ENCODE measurements at places on chromosomes 3 and 15.

- DNase-seq: no peak
These were observed 92.2 kb downstream of the CMSS1 start for GRCh38 chr3:99909714-99910495.

DNA sequence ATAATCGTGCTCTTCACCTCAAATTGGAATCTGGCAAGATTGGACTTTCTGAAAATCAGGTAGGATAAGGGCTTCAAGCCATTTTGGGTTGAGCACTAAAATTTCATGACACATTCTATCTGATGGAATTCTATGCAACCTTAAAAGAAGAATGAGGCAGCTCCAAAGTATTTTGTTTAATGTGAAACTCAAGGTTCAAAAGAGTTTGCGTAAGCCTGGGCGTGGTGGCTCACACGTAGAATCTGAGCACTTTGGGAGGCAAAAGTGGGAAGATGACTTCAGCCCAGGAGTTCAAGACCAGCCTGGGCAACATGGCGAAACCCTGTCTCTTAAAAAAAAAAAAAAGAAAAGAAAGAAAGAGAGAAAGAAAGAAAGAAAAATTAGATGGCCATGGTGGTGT, 3.6 kb upstream of the PLA1A start:
- no peak for DNase-seq

DNA sequence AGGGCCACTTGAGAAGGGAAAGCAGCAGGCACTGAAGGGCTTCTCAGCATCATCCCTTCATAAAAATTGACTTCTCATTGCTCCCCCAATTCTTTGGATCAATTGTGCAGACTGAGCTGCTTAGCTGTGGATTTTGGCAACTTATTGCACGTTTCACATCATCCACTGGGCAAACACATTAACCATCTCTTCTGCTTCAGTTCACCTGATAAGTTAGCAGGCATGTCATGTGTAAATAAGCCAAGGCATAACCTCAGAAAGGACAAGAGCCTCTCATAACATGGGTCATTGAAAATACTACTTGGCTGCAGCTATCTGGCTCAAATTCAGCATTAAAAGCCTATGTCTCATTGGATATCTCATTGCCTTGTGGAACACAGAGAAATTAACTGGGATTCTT, 366.5 kb downstream of the LRRC3B start:
- no peak for DNase-seq

- DNase-seq: no peak
These were observed 74.1 kb upstream of the MAP4 start for GRCh38 chr3:48090166-48090939.

GRCh38 chr15:74208496-74208895, 5.9 kb upstream of the STRA6 start:
- no peak for DNase-seq

- DNase-seq: no peak
These were observed 59.8 kb downstream of the RASA2 start for GRCh38 chr3:141546586-141546985.

DNA sequence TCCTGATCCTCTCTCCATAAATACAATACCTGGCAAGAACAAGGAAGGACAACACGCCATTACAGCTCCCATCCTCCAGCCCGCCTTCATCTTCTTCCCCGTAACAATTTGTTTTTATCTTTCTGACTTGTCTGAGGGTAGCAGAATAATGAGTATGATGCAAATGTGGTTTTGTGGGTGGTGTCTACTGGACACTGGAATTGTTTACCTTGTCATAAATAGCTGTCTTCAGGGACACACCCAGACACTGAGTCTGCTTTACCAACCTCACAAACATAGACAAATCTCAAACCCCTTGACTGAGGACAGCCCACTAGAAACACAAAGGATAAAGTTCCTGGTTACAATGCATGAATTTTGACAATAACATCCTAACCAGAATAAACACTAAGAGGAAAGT, 13.4 kb downstream of the WDR72 start:
- DNase-seq: no peak

GRCh38 chr3:156681002-156681401, 6.6 kb downstream of the TIPARP start:
- DNase-seq: peak; percentile 34

GRCh38 chr15:66784174-66784573, 82.1 kb downstream of the SMAD6 start:
- DNase-seq: peak; percentile 15

All from ovary (tissue), 10 donors.